ENCODE measurements at places on chromosomes 11 and 22.

DNA sequence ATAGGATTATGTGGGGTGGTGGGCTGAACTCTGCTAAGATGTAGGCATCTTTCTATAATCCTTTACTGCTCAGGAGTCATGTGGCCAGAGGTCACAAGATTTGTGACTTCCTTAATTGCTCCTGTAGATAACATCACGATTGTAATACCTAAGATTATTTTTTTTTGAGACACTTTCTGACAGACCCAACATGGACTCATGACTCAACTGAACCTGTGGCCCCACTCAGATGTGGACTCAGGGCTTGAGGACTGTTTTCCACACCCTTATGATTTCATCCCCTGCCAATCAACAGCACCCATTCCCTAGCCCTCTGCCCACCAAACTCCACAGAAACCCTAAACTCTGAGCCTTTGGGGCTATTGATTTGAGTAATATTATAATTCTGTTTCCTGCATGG, 35.6 kb upstream of the MMP7 start:
- DNase-seq = no peak

- peak; percentile 64 for DNase-seq
These were observed 580 bp downstream of the ILK start for GRCh38 chr11:6604081-6604626.

- DNase-seq = no peak
These were observed 11.1 kb downstream of the SIPA1 start for GRCh38 chr11:65648997-65649493.

DNA sequence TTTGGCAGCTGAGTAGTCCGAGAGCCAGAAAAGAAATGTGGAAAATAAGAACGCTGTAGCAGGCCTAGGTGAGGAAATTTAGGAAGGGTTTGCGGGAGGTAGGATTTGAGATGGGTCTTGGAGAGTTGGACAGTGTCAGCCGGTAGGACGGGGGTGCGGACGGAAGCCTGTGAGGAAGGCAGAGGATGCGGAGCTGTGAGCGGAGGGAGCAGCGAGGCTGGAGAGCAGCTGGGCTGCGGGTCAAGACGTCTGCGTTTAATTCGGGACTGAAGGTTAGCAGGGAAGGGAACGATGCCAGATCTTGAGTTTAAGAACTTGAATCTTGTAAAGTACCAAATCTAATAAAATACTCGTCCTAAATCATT, 669 bp upstream of the TIGD3 start:
- DNase-seq = no peak

- DNase-seq = no peak
These were observed 554.3 kb upstream of the LRRC4C start for GRCh38 chr11:42013656-42014201.

DNA sequence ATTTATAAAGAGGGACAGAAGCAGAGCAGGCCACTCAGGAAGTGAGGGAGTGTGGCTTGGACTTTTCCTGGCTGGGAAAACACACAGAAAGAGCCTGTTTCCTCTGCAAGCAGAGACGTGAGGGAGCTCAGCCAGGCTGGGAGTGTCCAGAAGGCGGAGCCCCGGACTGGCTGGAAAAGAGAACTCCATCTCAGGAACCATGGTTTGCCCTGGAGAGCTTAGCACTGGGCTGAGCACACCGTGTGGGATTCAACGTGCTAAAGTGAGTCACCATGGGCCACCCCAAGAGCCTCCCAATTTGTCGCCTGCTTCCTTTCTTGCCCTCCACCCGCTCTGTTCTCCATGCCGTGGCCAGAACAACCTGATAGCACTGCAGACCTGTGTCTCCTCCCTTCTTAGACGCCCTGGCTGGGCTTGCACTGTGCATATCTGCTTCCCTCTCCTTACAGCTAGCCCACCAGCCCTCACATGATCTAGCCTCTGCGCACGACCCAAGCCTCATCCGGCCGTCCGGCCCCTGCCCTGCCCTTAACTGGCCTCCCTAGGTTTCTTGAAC, 51.8 kb downstream of the GALNT18 start:
- peak; percentile 33 for DNase-seq

DNA sequence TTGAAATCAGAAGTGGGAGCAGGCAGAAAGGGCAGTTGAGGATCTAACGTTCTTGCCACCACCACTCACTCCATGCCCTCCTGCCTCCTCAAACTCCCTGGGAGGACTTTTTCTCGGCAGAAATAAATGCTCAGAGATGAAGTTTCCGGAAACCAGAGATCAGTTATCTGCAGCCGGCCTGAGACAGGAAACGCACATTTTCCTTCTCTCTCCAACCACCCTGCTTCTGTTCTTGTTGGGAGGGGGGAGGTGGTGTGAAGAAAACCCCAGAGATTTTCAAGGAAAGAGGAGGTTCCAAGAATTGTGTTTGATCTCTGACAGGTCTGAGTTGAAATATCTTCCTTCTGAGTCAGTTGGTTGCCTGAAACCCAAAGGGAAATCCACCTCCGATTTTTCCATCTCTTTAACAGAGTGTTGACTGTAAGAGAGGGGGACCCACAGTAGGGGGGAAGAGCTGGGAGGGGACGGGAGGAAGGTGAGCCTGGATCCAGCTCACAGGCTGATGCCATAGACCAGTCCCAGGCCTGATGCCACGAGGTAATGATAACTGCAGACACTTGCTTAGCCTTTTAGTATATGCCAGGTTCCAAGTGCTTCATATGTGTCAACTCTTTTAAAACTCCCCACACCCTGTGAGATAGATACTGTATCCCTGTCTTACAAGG, 100.8 kb downstream of the TRAF6 start:
- peak; percentile 23 for DNase-seq

DNA sequence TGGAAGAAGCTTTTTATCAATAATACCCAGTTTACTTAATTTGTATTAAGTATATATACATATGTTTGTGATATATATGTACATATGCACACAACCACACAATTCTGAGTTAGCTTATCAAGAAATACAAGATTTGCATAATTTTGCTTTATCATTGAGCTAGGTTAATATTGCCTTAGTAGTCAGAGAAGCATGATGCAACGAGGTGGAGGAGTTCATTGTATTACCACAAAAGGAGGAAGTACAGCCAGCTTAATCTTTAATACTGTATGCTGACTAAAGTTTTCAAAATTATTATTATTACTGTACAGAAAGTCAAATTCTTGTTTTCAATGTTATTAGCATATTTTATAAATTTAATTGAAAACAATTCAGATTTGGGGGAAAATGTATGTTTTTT, 278.4 kb upstream of the PDGFD start:
- no peak for DNase-seq

GRCh38 chr22:26958378-26958777, 301.0 kb downstream of the MIAT start:
- DNase-seq = no peak

- no peak for DNase-seq
These were observed 38.7 kb upstream of the E2F8 start for GRCh38 chr11:19279451-19279850.

- DNase-seq = no peak
These were observed 63.3 kb downstream of the KCNQ1 start for GRCh38 chr11:2507945-2508749.

DNA sequence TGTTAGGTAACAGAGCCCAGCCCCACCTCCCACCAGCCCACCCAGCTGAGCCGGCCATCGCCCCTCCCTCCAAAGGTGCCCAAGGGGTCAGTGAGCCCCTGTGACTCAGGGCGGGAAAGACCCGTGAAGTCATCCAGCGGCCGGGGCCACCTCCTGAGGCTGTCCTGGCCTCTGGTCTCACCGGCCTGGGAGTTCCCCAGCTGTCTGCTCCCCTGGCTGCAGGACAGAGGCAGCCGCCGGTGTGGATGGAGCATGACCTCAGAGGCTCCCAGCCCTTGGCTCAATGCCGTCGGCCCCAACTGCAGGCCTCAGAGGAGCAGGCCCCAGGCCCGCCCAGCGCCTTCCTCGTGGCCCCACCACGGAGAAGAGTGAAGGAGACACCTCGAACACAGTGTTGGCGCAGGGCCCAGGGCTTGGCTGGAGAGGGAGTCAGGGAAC, 28.7 kb downstream of the RPL3 start:
- peak; percentile 81 for DNase-seq

DNA sequence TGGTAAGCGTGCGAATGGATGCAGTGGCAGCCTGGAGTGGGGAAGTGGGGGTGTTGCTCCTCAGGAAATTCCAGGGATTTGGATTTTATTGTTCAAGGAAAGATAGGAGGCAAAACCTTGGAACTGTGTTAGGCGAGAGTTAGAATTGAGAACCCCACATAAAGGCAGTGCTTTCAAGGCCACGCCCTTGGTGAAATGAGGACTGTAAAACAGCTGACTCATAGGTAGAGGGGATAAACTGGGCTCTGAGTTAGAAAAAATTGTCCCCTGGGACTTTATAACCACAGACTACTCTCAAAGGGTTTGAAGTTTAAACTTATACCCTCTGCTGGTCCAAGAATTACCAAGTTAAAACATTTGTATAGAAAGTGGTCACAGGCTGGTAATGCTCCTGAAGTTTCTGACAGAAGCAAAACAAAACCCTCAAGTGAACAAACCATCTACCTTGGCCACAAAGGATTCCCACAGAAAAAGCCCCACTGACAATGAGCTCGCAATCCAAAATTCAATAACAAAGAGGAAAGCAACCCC, 250.3 kb upstream of the TBCEL start:
- peak; percentile 32 for DNase-seq

GRCh38 chr11:31824332-31824878, 13.3 kb upstream of the PAX6 start:
- no peak for DNase-seq

DNA sequence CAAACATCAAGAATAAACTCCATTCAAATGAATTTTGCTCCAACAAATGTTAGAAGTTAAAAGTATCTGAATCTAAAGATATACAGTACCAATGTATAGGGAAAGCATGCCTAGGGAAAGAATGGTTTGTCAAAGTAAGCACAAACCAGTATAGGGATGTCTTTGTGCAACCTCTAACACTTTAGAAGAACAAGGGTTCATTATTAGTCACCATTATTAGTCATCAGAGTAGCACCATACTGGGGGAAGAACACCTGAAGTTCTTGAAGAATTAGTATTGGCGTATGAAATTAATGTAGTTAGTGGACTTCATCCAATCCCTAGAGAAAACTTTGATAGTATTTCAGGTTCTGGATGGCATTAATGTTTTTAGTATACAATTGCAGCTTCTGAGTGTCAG, 943.7 kb downstream of the METTL15 start:
- DNase-seq = no peak

GRCh38 chr11:35545391-35546003, 20.1 kb upstream of the PAMR1 start:
- DNase-seq = no peak

GRCh38 chr11:133323354-133323753, 208.9 kb downstream of the OPCML start:
- no peak for DNase-seq

GRCh38 chr11:36492724-36493304, 17.3 kb downstream of the TRAF6 start:
- peak; percentile 52 for DNase-seq

DNA sequence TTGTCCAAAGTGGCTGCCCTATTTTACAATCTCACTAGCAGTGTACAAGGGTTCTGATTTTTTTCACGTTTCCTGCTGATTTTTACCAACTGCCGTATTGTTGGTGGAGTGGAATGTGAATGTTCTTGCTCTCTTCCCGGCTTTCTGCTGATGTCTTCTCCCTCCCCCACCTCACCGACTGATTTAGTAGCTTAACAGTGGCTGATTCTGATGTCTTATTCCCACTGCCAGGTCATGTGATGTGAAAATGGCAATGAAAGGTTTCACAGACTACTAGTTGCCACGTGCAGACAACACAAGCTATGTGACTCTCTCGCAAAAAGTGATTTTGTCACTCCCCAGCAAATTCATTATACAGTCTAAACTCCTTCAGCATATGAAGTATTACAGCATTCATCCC, 17.3 kb upstream of the NEU3 start:
- no peak for DNase-seq

DNA sequence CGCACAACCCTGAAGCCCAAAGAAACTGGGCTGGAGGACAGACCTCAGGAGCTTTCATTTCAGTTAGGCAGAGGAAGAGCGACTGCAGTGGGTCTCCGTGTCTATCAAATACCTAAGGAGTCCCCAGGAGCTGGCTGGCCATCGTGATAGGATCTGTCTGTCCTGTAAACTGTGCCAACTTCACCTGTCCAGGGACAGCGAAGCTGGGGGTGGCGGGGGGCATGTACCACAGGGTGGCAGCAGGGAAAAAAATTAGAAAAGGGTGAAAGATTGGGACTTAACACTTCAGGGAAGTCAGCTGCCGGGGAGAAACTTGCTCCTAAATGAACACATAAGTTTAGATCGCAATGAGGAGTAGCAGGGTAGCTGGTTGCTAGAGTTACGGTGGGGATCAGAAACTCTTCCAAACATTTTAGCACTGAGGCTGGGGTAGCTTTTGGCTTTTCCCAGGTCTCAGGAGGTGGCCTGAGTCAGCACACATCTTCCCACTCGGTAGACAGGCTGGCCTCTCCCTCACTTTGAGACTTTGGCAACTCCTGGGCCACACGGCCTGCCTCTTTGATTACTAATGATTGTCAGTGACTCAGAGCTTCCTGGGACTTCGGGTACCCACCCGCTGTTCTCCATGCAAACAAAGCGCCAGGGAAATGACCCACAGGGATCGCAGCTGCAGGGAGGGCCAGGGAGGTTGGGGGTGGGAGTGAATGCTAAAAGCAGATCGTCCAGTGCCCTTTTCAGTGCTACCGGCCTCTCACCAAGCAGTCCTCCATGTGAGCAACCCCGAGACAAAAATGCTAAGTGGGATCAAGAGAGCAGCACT, 2.9 kb upstream of the MTFP1 start:
- peak; percentile 92 for DNase-seq

DNA sequence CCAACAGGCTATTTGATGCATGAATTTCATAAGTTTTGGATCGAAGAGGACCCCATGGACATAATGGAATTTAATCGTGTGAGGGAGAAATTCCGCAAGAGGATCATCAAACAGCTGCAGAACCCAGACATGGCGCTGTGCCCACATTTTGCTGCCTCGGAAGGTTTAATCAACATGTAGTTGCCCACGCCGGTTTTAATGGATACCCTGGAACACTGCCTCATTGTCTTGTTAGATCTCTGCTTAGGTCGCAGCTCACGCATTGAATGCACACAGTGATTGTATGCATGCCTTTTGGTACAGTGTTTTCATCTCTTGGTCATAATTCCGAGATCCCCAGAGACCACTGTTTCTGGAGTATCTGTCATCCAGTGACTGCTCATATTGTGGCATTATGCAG, 46.8 kb downstream of the SLN start:
- DNase-seq = no peak

- no peak for DNase-seq
These were observed 3.8 kb upstream of the FADS3 start for GRCh38 chr11:61895046-61895717.
